Urinary bladder (tissue), 4 donors: ENCODE measurements at places on chromosomes 4 and X. TPM values are rescaled to one million over a fixed set of nuclear protein-coding genes. Genes with fewer than 3 reads are reported as not detected.

SLC2A9 gene
- total RNA-seq: 10.4 TPM

TLR10 gene
- total RNA-seq: 3.0 TPM

MAGEA4 gene
- total RNA-seq: not detected

DAPP1 gene
- total RNA-seq: 19.6 TPM

SSX7 gene
- total RNA-seq: not detected

COL4A6 gene
- 39.0 TPM for total RNA-seq

HTR2C gene
- 3.4 TPM for total RNA-seq

STOX2 gene
- 35.7 TPM for total RNA-seq

PNMA6F gene
- total RNA-seq: not detected

IL2 gene
- not detected for total RNA-seq

ARR3 gene
- total RNA-seq: not detected

ETFDH gene
- 41.2 TPM for total RNA-seq

TCEAL6 gene
- total RNA-seq: not detected

CFAP99 gene
- not detected for total RNA-seq

CPZ gene
- total RNA-seq: 86.5 TPM

SLC9B1 gene
- 5.2 TPM for total RNA-seq

ANAPC10 gene
- 51.1 TPM for total RNA-seq

ZMAT1 gene
- 7.2 TPM for total RNA-seq

TXK gene
- total RNA-seq: 7.3 TPM

HS6ST2 gene
- total RNA-seq: 8.6 TPM

SUPT20HL2 gene
- total RNA-seq: not detected

SNX25 gene
- total RNA-seq: 32.7 TPM

SHROOM2 gene
- 5.8 TPM for total RNA-seq

CENPVL2 gene
- total RNA-seq: not detected

MAGEB16 gene
- not detected for total RNA-seq

SGCB gene
- 78.8 TPM for total RNA-seq

PDHA1 gene
- 90.3 TPM for total RNA-seq

GLUD2 gene
- 3.3 TPM for total RNA-seq

GPR82 gene
- total RNA-seq: 0.26 TPM

DRD5 gene
- total RNA-seq: 0.11 TPM

NPY1R gene
- 5.1 TPM for total RNA-seq

GLRB gene
- total RNA-seq: 8.9 TPM

MAGEA3 gene
- total RNA-seq: not detected

FAM47E gene
- total RNA-seq: 4.0 TPM

SPANXB1 gene
- total RNA-seq: not detected

MPC1L gene
- not detected for total RNA-seq

MAGEB17 gene
- not detected for total RNA-seq

RHOXF2 gene
- not detected for total RNA-seq

FGF2 gene
- 28.6 TPM for total RNA-seq

NHSL2 gene
- 14.4 TPM for total RNA-seq

GPAT3 gene
- 13.8 TPM for total RNA-seq

UGT2A3 gene
- 0.53 TPM for total RNA-seq

POU3F4 gene
- not detected for total RNA-seq

SLC7A11 gene
- total RNA-seq: 1.2 TPM

TCP11X2 gene
- total RNA-seq: not detected

RXFP1 gene
- 1.2 TPM for total RNA-seq

XK gene
- 4.2 TPM for total RNA-seq

DOCK11 gene
- total RNA-seq: 50.4 TPM

ATP2B3 gene
- total RNA-seq: 0.69 TPM

MEPE gene
- not detected for total RNA-seq

DMP1 gene
- total RNA-seq: not detected
